ENCODE measurements at places on chromosomes 7 and 10.
A peak's percentile ranks its signal among the peaks of the same experiment; 100 is the strongest.

- DNase-seq: no peak
Measured at GRCh38 chr10:110802090-110802489, 69.6 kb upstream of the PDCD4 start.

- DNase-seq: no peak
Measured at GRCh38 chr10:71234004-71234894, 21.9 kb downstream of the UNC5B start.

- DNase-seq: no peak
Measured at GRCh38 chr10:34706147-34706546, 108.9 kb downstream of the PARD3 start.

DNA sequence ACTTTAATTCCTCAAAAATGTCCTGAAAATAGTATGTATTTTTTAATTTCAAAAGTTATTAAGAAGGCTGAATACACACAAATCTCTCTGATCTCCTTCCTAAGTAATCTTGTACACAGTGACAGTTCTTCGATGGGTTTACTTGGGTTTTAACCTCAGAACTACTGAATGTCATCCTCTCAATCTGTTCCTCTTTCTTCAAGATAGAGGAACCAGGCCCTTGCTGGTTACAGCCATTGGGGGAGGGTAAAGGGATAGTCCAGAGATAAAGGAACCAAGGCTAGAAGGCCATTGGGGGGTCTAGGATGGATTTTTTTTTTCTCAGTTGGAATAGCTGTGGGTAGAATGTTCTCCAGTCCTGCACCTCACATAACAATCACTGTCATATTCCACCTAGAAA, 224.9 kb downstream of the SKIDA1 start:
- DNase-seq: peak; percentile 5

DNA sequence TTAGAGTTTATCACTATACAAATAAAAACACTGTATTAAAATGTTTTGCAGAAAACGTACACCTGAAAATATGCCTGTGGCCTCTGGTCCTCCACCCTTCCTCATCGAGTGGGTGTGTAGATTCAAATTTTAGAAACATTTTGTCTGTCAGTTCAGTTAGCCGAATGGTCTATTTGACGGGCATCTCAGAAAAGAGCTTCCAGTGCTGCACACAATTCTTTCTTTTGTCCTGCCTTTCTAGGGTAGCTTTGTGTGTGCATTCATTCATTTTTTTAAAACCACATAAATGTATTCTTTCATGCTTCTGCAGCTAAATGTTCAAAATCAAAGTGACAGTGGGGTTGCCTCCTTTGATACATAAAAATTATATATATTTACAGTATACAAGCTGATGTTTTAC, 46.8 kb downstream of the GNAI1 start:
- no peak for DNase-seq

DNA sequence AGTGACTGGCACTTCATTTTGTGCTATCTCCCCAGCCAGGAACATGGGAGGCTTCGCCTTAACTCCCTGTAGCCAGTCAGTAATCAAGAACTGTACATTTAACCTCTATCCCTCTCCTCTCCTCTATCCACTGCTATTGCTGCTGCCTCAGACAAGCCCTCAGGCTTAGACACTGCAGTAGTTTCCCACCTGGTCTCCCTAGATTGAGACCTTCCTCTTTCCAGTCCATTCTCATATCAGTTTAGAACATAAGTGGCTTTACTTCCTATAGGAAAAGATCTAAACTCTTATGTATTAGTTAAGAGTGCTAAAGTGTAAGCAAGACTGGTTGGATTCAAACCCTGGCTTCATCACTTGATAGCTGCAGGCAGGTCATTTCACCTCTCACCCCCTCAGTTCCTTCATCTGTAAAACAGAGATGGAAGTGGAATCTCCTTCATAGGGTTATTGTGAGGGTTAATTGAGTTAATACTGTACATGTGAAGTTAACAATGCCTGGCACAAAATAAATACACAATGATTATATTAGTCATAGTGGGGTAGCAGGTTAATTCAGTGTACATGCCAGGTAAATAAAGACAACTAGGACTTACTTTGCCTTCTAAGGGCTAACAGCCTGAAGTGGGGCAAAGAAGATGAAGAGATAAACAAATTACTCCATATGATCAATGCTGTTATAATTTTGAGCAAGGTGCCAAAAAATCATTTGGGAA, 76.1 kb downstream of the ZNF277 start:
- no peak for DNase-seq

DNA sequence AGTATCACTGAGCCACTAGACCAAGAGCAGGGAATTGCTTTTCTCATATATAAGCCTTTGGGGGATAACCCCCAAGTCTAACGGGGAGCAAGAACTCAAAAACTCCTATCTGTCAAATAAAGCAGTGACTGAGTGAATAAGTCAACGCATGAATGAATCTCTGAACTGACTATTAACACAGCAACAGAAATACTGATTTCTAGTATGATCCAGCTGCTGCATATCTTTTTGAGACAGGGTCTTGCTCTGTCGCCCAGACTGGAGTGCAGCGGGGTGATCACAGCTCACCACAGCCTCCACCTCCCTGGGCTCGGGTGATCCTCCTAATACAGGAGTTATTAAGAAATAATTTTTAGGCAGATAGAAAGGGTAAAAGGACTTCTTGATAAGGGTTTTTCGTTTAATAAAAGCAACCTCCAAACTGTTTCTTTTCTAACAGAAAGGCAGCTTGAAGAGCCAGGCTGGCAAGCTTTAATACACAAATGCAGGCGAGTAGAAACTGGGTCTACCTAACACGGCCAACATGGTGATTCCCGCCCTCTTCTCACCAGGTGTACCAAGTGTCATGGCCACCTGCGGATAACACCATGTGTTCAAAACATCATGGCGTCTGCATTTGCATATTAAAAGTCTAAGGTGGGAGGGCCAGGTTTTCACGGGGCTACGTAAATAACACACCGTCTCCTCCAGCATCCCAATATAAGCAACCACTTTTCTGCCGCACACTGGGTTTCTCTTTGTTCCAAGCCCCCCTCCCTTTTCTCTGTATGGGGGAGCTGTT, 631.9 kb downstream of the PARD3 start:
- DNase-seq: no peak

DNA sequence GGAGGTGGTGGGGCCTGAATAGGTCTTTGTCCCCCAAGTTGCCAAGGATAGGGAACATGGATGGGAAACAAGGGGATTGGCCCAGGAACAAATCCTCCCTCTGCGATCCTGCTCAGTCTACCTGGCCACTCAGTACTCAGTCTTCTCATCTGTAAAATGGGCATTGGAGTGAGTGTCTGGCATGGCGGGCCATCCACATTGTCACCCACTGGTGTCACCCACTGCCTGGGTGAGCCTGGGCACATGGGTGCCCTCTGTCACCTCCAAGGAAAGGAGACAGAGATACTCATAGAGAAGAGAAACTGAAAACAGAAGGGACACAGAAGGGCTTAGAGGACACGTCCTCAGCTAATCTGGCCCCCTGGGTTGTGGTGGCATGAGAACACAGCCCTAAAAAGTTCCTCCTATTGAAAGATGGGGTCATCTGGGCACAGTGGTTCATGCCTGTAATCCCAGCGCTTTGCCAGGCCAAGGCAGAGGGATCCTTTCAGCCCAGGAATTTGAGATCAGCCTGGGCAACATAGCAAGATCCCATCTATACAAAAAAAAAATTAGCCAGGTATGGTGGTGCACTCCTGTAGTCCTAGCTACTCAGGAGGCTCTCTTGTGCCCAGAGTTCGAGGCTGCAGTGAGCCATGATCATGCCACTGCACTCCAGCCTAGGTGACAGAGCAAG, 12.5 kb upstream of the TNRC18 start:
- no peak for DNase-seq

GRCh38 chr7:3215624-3216585, 85.1 kb upstream of the SDK1 start:
- no peak for DNase-seq

- DNase-seq: no peak
Measured at GRCh38 chr7:97155897-97156418, 38.5 kb downstream of the SDHAF3 start.

GRCh38 chr10:23479798-23480473, 41.1 kb downstream of the OTUD1 start:
- no peak for DNase-seq

GRCh38 chr10:77936697-77937567, 10.4 kb upstream of the DLG5 start:
- DNase-seq: no peak

DNA sequence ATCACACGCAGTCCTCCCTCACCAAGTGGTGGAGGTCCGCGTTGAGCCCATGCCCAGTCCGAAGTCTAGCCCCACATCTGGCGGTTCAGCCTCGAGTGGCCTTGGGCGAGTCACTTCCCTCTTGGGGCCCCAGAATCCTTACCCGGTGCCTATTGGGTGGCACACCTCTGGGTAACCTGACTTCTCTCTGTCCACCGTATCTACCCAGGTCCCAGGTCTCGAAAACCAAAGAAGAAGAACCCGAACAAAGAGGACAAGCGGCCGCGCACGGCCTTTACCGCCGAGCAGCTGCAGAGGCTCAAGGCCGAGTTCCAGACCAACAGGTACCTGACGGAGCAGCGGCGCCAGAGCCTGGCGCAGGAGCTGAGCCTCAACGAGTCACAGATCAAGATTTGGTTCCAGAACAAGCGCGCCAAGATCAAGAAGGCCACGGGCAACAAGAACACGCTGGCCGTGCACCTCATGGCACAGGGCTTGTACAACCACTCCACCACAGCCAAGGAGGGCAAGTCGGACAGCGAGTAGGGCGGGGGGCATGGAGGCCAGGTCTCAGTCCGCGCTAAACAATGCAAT, 4.3 kb downstream of the EN2 start:
- no peak for DNase-seq

- no peak for DNase-seq
Measured at GRCh38 chr7:120806669-120807068, 51.3 kb downstream of the TSPAN12 start.

GRCh38 chr7:78368771-78369170, 570.2 kb downstream of the PHTF2 start:
- no peak for DNase-seq

GRCh38 chr10:11264296-11265048, 246.8 kb downstream of the CELF2 start:
- DNase-seq: no peak

GRCh38 chr10:77692782-77693181, 55.2 kb upstream of the KCNMA1 start:
- DNase-seq: no peak

GRCh38 chr10:124629842-124630241, 114.3 kb downstream of the FAM53B start:
- no peak for DNase-seq

GRCh38 chr10:115921795-115922194, 351.2 kb downstream of the GFRA1 start:
- no peak for DNase-seq

DNA sequence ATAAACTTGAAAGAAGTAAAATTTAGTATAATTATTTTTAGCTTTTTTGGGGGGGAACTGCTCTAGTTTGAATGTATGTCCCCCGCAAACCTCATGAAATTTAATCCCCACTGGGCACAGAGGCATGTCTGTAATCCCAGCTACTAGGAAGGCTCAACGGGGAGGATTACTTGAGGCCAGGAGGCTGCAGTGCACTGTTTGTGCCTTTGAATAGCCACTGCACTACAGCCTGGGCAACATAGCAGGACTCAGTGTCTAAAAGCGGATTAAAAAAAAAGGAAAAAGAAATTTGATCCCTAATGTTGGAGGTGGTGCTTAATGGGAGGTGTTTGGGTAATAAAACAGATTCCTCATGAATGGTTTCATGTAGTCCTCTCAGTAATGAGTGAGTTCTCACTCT, 43.1 kb upstream of the PHF14 start:
- DNase-seq: no peak

- peak; percentile 73 for DNase-seq
Measured at GRCh38 chr10:4234661-4235060, 449.7 kb upstream of the KLF6 start.

DNA sequence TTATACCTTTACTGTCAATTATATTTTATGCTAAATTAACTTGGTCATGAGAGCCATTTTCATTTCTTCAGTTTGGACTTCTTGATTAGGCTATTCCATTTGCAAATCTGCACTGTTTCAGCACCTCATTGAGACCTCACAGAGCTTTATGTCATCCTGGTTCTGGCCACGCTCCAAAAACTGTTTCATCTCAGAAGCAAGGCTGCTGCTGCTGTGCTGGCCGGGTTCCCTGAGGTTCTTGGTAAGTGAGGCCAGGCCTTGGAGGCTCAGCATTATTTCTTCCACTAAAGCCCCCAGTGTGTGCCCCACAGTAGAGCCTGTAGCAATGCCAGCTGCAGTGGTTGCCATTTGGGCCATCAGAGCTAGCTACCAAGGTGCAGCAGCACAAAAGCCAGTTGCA, 7.8 kb upstream of the ZNF485 start:
- no peak for DNase-seq

GRCh38 chr10:58262766-58263165, 4.9 kb downstream of the IPMK start:
- no peak for DNase-seq

- no peak for DNase-seq
Measured at GRCh38 chr10:89655722-89656121, 10.7 kb upstream of the PANK1 start.

DNA sequence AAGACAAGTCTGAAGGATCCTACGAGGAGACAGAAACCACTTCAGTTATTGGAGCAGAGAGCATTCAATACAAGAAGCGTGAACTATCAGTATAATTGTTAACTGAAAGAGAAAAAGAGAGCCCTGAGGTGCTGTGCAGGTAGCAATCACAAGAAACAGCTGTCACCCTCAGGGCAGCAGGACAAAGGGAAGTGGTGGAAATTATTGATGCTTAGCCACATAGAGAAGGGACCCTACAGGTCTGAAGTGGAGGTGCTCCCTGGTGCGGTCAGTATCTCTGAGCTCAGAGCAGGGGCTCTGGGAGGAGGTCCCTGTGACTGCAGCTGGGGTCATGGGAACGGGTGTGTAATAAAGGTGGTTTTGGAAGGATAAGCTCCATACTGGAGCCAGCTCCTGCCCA, 97.8 kb upstream of the KLF6 start:
- no peak for DNase-seq

- DNase-seq: no peak
Measured at GRCh38 chr7:23275912-23276311, 23.2 kb upstream of the MALSU1 start.

GRCh38 chr10:113020838-113021237, 70.8 kb downstream of the TCF7L2 start:
- no peak for DNase-seq

DNA sequence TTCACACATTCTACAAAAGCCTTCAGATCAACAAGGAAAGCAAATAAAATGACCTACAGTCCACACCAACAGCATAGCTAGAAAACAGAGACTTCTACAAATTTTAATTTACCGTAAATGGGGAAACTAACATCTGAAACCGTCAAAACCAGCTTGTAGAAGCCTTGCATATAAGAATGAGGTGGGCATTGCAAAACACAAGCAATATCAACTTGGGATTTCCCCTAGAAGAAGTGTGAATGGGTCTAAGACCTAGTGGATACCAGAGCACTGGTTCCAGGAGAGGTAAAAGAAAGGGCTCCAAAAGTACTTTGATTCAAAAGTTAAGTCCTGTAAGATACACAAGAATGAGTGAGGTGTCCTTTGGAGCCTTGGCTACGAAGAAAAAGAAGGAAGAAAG, 18.7 kb downstream of the RTKN2 start:
- DNase-seq: no peak
